ENCODE measurements at places on chromosomes 1 and 21.
A peak's percentile ranks its signal among the peaks of the same experiment; 100 is the strongest.

DNA sequence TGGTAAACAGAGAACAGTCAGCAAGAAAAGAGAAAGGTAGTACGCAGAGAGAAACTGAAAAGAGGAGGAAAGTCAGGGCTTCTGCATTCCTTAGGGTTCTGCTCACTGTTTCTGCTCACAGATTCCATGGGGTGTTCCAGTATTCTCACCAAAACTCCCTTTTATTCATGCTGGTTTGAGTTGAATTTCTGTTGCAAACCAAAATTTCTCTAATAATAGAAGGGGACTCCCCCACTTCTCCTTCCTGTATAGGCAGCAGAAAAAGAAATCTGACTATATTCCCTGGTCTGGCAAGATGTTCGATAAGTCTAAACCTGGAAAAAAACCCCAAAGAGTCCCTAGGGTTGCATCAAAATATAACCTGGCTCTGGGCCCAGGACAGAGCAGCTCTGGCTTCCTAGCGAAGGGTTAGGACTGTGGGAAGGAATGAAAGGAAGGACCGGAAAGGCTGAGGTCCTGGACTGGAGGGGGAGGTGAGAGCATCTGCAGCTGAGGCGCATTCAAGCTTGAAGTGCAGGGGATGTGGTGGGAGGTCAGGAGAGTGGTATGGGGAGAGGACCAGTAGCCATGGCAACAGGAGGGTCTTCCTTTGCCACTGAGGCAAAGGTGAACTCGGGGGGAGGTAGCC lies 18.8 kb upstream of the RGS16 start:
- DNase-seq = no peak

GRCh38 chr1:17239420-17239819 lies 9.5 kb upstream of the PADI3 start:
- DNase-seq = no peak

DNA sequence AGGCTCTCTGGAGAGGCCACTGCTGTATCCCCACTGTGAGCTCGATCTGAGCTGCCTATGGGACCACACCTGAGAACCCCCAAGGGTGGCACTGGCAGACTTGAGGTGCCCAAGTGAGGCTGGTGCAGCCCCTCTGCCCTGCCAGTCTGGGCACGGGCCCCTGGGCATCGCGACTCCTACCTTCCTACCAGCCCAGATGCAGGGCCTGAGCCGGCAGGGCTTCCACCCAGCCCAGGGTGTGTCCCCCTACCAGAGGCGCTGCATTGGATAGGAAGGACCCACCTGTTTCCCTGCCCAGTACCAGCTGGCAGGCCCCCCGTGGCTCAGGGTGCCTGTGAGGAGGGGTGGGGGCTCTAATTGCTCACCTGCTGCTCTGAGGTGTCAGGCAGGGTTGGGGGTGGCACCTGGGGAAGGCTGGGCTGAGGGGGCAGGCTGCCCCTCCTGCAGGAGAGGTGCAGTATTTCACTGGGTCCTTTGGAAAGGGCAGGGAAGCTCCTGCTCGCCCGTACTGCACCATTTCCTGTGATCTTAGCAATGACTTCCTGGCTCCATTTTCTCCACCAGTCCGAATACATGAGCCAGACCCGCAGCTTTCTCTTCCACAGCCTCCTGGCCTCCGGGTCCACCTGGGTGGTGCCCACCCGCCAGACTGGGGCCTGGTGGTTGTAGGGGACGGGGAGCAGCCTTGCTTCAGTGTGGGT lies 11.8 kb downstream of the TP73 start:
- no peak for DNase-seq

DNA sequence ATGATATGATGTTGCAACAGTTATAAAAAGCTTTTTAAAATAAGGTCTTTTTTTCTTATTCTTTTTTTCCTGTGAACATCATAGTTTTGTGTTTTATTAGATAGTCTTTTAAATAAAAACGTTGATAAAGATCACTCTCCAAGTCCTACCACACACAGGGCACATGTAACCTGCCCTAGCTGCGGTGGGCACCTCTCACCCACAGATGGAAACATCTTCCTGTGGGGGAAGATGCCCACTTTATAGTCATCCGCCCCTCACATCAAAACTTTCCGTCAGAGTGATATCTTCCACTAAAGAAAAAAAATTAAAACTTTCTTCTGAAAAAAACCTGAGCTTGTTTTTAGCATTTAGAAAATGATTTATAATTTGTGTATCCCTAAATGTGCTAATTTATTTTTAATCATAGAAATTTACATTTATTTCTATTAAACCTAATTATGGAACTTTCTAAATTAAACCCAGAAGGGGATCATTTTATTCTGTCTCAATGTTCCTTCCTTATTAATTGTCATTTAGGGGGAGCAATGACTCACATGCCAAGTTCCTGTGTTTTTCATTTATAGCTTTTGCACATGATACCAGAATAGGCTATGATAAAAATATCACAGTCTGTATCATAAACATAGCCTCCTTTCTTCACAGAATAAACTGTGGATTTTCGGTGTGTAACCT lies 24.7 kb downstream of the TNFRSF9 start:
- DNase-seq = no peak

- DNase-seq = no peak
Measured at GRCh38 chr1:227317523-227318015, 723 bp downstream of the CDC42BPA start.

DNA sequence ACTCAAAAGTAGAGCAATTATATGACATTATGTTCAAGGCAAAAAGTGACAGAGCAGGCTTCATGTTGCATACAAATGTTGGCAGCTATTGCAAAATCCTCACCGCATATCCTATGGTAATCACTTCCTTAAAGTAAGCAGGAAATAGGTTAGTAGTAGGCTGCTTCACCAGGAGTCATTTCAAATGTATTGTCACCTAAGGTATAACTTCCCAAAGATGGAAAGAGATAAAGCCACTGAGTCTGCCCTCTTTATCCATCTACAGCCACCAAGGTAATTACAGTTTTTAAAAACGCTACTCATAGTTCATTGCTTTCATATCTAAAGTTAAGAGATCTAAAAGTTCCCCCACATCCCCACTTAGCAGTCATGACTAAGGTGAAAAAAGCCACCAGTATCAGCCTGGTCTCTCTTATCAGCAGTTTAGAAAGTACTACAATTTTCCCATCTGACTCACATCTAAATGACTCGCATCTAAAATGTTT lies 31.6 kb upstream of the UBE2U start:
- no peak for DNase-seq

- DNase-seq = peak; percentile 44
Measured at GRCh38 chr1:226444901-226445300, 37.0 kb upstream of the PARP1 start.

- no peak for DNase-seq
Measured at GRCh38 chr1:41800311-41800829, 118.4 kb downstream of the HIVEP3 start.

DNA sequence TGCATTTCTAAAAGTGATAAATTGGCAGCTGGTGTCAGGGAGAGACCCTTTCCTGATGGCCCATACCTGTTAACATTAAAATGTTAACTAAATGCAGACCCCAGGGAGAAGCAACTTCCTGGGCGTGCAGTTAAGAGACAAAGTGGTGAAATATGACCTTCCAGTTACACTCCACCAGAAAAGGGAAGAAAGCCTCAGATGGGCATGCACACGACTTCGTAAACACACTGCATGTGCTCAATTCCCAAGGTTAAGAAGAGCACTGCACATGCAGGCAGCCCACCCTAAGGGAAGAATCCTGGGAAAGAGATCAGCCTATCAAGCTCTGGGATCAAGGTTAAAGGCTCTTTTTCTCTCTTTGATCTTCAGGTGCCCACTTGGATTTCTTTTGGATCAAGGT lies 9.7 kb upstream of the GBP6 start:
- DNase-seq = no peak

DNA sequence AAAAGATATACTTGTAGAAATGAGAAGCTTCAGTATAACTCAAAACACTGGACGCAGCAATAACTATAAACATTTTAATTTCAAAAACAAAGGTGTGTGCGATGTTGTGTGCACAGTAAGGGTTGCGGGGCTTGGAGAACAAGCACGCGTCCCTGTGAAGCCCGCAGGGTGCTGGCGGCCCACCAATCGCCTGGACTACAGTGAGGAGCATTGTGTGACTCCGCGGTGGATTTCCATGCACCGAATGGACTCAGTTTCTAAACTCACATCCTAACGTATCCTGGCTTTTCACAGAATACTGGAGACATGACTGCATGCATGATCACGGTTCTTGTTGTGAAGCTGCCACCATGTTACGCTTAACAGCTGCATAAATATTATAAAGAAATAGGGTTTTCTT lies 33.0 kb downstream of the NTPCR start:
- DNase-seq = no peak

- DNase-seq = peak; percentile 85
Measured at GRCh38 chr1:173824315-173825081, at the start of the genes CENPL and DARS2. TSS of gene CENPL (minus strand) at chr1:173824883. CDS start at chr1:173811299, 13,584 bp downstream. TSS of gene DARS2 (plus strand) at chr1:173824673. CDS start at chr1:173825230, 557 bp downstream.

Data from stimulated activated CD4-positive, alpha-beta T cell treated with anti-CD3 and anti-CD28 coated beads, Interleukin-15, amount 100 ng/mL, for 48 hours (primary cell).